Esophagus mucosa (tissue), 1 donor: ENCODE measurements at places on chromosomes 3 and 15. TPM values are rescaled to one million over a fixed set of nuclear protein-coding genes. Genes with fewer than 3 reads are reported as not detected.

DNA sequence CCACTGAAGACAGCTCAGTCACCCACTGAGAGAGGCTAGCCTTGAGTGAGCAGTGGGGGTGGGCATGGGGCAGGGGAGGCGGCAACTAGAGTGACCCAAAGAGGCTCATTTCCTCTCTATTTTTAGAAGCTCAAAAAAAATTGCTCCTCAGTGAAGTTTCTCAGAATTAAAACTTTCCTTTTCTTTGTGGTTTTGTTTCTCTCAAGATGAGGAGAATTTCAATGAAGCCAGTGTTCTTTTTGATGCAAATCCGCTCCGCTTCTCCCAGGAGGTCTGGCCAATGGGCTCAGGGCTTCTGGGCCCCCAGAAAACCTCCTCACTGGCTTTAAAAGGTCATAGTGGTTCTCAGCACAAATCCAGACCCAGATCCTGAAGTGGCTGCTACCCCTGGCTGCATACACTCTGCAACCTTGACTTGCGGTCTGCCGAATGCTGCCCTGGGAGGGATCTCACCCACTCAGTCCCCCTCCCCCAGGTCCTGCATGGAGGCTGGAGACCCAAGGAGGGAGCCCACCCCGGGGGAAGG, at the start of gene ACSBG1:
Gene ACSBG1 (minus strand): TSS at position 51 of the 526 bp plus-strand sequence. CDS start 64 bp downstream, outside the sequence.
- no peak for ATAC-seq

- no peak for ATAC-seq
These were observed 164.3 kb upstream of the GMNC start for GRCh38 chr3:191026746-191027145.

- ATAC-seq, result no peak
These were observed 84.3 kb upstream of the SPATA16 start for GRCh38 chr3:173225351-173225750.

GRCh38 chr3:105385819-105386508, 19.3 kb downstream of the ALCAM start:
- no peak for ATAC-seq

- ATAC-seq, result no peak
These were observed 298.4 kb downstream of the GAP43 start for GRCh38 chr3:115921711-115922110.

DNA sequence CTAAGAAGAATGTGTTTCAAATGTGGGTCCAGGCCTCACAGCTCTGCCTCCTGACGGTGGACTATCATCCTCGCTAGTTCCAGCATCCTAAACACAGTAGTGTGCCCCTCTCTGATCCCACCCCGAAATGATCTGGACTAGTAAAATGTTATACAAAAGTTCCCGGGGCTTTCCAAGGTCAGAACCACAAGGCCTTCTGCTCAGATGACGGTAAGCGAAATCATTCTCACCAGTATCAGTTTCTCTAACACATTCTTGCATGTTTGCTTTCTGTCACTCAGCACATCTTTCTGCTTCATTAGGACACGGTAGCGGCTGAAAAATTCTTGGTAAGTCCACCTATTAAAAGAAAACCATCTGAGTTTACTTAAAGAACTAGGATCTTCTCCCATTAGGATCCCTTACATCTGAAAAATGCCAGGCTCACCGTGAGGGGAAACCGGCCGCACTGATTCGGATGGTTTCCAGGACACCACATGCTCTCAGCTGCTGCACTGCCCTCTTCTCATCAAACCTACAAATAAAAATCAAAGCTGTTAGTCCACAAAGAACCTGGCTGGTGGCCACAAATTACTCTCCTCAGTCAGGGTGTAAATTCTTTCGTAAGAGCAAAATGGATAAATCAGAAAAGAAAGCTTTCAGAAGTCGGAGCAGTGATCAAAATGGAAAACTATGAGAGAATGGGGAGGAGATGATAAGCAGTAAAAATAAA, 83.9 kb upstream of the MYO5C start:
- ATAC-seq, result no peak

DNA sequence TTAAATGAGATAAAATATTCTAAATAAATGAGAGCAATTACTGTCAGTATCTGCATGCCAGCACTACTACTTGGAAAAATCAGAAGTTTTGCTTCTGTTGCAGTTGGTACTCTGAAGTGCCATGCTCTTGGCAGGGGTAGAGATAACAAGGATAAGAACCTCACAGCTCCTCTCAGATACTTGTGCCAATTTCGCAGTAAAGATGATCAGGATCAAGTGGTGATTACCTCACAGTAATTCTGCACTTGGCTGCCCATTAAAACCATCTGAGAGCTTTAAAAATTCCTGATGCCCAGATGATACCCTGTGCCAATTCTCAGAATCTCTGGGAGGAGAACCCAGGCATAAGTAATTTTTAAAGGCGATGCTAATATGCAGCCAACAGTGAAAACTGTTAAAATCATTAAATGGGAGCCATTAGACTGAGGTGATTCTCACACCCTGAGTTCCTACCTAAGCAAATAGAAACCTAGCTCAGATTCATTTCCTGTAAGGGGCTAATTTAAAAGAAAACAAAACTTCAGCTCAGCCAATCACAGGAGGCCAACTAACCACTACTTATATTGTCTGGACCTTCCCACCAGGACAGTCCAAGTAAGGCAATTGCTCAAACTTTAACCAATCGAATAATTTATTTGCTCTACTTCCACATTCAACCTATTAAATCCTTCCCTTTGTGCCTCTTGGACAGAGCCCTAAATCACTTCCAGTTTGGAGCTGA, 171.2 kb downstream of the KCNMB2 start:
- ATAC-seq, result no peak

GRCh38 chr3:42504334-42505127, 2.1 kb downstream of the VIPR1 start:
- ATAC-seq, result no peak

DNA sequence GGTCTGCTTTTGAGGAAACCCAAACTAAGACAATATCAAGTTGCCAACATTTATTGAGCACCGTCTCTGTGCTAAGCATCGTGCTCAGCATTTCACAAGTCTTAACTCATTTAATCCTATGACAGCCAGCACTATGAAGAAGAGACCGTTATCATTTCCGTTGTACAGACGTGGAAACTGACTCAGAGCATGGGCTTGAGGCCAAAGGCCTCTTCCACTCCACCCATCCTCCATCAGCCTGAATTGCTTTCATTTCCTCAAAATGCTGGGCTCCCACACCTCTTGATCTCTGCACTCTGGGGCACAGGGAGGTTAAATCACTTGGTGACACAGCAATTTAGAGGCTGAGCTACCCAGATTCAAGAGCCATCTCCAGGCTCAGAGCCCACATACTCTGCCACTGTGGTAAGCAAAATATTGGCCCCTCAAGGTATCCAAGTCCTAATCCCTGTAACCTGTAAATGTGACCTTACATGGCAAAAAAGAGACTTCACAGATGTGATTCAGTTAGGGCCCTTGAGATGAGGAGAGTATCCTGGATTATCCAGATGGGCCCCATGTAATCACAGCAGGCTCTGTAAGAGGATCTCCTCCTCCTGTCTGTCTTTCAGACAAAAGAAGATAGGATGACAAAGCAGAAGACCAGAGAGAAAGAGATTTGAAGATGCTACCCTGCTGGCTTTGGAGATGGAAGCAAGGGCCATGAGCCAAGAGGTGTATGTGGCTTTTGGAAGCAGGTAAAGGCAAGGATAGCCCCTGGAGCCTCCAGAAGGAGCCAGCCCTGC, 24.3 kb upstream of the FLNB start:
- ATAC-seq, result peak; percentile 89

DNA sequence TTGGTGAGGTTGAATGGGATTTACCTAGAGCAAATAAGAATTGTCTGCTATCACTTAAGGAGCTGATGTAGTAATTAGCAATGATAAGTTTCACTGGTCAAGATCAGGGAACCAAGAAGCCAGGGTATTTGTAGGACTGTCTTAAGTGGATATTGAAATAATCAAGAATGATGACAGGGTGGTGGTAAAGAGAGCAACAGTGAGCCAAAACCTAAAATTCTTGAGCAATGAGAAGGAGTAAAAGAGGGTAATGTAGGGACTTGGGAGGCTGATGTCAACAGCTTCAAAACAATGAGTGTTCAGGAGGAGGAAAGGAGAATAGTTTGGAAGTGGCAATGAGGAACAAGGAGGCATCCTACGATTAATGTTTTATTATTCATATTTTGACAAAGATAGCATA, 31.5 kb upstream of the SLC2A2 start:
- no peak for ATAC-seq

- peak; percentile 70 for ATAC-seq
These were observed 201.5 kb upstream of the IL12A start for GRCh38 chr3:159787178-159787574.

The GHSR gene
- not detected for total RNA-seq

The RNF13 gene
- total RNA-seq, result 32.8 TPM

The POLG gene
- 34.6 TPM for total RNA-seq

The ST8SIA2 gene
- 0.16 TPM for total RNA-seq

The DCP1A gene
- 11.3 TPM for total RNA-seq

The DNASE1L3 gene
- 2.7 TPM for total RNA-seq
